Stimulated activated naive CD4-positive, alpha-beta T cell treated with Interleukin-2 at 50 U/mL for 16 hours (primary cell): ENCODE measurements at places on chromosomes 16 and 17.

- no peak for DNase-seq
These were observed 439.7 kb upstream of the RBFOX1 start for GRCh38 chr16:6892966-6893365.

DNA sequence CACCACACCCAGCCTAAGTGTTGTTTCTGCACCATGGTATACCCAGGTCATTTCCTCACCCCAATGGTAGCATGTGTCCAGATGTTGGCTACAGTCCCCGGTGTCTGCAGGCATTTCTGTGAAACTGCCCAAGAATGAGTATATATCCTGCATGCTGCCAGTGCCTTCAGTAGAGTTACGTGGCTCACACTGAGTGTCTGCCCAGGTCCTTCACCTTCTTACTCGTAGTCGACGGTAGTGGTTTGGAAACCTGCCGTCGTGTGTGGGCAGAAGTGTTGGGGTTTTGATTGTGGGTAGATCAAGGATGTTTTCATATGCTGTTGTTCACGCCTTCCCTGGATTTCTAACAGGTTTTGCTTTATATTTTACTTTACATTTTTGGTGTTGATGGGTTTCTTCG is 16.8 kb downstream of the TCF25 start:
- peak; percentile 24 for DNase-seq

GRCh38 chr17:52233632-52234031 is 75.1 kb upstream of the CA10 start:
- DNase-seq = no peak

GRCh38 chr16:54475019-54475601 is 188.5 kb upstream of the IRX3 start:
- DNase-seq = no peak

DNA sequence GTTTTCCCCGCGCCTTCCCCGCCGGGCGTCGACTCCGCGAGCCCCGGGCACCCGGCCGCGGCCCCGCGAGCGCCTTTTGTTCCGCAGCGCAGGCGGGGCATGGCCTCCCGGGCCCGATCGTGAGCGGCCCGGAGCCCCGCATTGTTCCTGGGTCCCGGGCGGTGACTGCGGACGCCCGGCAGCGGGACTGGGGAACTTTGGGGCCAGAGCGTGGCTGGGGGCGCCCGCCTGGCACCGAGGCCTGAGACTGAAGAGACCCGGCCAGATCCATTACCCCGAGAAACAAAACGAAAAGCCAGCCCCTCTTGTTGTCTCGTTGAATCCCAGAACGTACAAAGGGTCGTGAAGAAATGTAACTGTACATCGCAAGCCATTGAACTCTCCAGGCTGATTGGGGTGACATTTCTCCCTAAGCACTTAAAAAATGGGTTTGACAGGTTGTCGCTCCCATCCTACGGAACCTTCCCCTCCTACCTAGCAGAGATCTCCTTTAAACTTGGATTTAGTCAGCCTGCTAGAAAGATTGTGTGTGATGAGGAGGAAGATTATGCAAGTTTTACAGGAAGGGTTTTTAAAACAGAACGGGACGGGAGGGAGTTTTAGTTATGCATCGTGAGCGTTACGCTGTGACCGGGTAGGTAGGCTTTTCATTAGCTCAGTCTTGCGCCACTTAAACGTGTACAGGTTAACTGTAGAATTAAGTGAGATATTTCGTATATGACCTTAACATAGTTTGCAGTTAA is 825 bp downstream of the METTL9 start:
- DNase-seq = peak; percentile 45

- no peak for DNase-seq
These were observed 9.9 kb downstream of the CCDC182 start for GRCh38 chr17:57735230-57735629.

DNA sequence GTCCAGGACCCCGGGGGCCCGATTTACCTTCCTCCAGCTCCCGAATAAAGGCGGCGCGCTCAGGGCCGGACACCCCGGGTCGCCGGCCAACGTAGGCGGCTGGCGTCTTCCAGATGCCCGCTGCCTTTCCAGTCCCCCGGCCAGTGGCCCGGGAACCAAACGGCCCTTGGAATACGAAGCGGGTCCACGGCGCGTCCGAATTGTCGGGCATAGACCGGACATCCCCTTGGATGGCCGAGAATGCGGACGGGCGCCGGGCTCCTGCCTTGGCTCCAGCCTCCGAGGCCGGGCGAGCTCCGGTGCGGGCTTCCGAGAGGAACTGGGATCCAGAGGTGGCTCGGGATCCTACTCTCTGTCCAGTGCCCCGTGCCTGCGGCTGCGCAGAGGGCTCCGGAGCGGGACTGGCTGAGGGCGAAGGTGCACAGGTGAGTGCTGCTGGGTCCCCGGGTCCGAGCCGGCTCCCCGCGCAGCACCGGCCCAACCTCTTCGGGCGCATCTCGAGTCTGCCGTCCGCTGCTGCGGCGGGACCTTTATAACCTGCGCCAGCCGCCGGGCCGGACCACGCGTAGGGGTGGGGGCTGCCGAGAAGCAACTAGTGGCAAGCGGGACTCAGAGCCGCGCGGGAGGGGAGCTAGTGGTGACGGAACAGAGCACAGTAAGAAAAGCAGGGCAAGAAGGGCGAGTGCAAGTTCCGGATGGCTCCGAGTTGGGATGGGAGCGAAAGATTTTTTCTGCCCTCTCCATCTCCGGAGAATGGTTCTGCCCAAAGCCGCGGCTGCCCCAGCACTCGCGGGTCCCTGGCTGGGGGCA is at the start of gene HAP1:
Gene HAP1 (minus strand): TSS at position 505 of the 810 bp plus-strand sequence. CDS start 9 bp downstream, at position 496.
- peak; percentile 6 for DNase-seq

GRCh38 chr16:75702242-75702641 is 981 bp upstream of the DUXB start:
- DNase-seq = no peak

- DNase-seq = no peak
These were observed 242.8 kb upstream of the PSMD7 start for GRCh38 chr16:74053826-74054225.

- no peak for DNase-seq
These were observed 450.0 kb downstream of the NPIPA7 start for GRCh38 chr16:16828913-16829398.

DNA sequence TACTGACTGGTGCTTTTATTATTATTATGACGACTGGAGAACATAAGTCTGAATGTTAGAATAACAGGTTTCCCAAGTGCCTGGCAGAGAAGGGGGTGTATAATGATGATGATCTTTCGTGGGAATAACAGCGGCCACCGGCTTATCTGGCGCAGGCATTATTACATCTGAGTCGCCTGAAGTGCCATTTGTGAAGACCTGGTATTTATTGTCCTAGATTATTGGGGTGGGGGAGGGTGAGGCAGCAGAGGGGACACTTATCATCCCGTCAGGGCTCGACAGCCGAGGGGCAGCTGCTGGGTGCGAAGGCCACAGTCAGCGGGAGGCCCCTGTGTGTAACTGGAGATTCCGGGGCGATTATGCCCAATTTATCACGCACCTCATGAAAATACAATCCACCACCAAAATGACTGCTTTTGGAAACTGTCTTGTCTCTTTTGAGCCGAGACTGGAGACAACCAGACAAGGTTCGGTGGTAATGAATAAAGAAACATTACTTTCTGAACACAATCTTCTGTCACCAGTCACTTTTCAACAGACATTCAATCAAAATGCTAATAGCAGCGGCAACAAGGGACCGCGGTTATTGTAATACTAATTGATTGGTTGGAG is 199.3 kb downstream of the CCDC182 start:
- DNase-seq = no peak

GRCh38 chr16:11639925-11640899 is 28.0 kb upstream of the SNN start:
- no peak for DNase-seq

- DNase-seq = no peak
These were observed 12.1 kb downstream of the CFDP1 start for GRCh38 chr16:75420987-75421819.

DNA sequence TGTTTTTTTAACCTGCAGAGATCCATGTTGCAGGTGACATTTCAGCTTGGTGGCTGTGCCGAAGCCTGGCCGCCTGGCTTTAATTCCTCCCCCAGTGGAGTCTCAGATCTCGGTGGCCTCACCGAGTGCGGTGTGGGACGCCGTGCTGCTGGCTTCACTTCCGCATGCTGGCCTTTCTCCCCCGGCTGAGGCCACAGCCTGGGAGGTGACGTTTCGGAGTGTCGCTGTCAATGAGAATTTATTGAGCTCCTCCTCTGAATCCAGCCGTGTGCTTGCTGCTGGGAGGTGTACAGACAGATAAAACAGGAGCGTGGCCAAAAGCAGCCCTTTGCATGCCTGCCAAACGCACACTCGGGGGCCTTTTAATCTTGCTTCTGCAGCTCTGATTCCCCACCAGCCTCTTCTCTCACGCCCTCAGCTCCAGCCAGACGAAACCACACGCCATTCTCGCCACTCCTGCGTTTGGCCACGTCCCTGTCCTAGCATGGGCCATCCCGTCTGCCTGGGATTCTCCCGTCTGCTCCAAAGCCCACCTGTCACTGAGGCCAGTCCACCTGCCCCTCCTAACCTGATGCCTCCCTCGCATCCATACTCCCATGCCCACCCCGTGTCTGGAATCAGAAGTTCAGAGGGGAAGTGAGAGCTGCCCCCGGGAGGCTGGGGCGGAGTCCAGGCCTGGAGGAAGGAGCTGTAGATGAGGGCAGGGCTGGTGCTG is 3.6 kb downstream of the GSE1 start:
- no peak for DNase-seq

- no peak for DNase-seq
These were observed 1.7 kb downstream of the ORAI3 start for GRCh38 chr16:30950516-30951065.

GRCh38 chr17:76137001-76137350 is 4.1 kb downstream of the FOXJ1 start:
- no peak for DNase-seq

DNA sequence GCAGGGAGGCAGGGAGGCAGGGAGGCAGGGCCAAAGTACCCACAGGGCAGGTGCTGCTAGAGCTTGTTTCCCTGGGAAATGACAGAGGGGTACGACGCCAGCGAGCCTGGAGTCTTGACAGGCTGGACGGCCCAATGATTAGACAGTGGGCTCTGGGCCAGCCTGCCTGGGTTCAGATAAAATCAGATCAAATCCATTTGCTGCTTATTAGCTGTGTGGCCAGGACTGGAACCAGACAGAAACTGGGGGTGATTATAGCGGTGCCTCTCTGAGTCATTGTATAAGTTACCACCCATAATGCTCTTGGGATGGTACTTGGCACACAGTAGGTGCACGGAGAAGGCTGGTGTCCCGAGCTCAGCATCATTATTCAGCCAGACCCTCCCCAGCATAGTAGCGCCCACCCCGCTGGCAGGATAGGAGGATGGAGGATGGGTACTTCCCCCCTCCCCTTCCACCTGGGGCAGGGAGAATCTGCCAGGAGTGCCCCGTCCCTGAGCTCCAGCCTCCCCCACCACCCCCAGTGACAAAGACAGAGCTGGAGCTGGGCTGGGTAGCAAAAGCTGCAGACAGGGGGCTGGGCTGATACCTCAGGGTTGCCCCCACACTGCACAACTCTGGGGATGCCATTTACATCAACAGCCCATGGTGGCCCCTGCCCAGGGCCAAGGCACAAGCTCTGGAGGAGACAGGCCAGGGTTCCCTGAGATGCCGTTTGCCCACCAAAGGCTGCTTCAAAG is 77.6 kb upstream of the TNRC6C start:
- DNase-seq = no peak

DNA sequence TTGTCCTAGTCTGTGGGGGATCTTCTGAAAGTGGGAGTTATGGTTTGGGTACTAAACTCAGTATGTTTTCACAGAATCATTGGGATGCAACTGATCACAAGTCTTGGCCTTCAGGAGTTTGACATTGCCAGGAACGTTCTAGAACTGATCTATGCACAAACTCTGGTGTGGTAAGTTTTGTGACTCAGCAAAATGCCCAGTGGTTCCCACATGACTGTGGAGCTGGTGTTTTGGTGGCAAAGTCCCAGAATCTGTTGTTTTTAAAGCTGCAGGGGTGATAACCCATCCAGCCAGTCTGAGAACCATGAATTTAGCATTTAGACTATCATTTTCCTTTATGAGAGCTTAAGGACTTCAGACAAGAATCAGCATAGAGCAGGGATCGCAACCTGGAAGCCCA is 40.6 kb downstream of the GDE1 start:
- no peak for DNase-seq

DNA sequence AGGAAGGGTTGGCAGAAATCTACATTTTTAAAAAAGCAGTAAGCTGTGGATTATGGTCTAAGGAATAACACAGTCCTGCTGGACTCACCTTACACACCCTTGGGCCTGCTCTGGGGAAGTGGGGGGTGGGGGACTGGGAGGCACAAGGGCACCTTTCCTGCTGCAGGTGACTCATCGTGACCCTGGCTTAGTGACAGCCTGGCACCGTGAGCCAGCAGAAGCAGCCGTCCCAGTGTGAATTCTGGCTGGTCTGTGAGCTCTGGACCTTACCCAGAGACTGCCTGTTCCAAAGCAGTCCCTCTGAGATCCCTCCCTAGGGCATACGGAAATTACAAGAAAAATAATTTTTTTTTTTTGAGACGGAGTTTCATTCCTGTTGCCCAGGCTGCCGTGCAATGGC is 4.2 kb upstream of the CRK start:
- no peak for DNase-seq

DNA sequence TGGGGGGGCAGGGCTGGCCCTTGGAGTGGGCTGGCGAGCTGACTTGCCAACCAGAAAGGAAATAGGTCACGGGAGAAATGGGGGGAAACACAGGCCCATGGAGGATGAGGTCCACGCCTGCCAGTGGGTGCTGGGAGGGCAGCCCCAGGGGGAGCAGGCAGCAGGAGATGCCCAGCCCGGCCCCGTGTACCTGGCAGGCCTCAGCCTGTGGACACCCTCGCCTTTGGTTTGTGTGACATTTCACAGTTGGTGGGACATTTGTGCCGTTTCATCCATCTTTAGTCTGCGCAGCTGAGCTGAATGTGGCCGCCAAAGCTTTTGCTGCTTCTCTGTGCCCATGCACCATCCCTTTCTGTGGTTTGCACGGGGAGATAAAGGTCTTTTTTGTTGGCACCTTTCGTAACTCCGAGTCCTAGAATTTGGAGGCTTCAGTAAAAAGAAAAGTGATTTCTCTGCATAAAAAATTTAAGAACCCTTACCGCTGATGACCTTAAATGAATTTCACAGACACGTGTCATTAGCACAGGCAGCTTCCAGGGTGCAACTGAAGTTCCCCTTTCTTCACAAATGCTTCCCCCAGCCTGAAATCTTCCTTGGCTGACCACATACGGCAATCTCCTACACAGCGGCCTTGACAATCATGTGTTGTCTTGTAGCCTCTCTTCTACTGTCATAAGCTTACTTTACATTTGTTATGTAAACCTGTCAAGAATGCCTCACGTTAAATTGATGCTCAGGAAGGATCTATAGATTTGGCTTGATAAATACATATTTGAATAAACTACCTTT is 193.6 kb downstream of the RPTOR start:
- no peak for DNase-seq

DNA sequence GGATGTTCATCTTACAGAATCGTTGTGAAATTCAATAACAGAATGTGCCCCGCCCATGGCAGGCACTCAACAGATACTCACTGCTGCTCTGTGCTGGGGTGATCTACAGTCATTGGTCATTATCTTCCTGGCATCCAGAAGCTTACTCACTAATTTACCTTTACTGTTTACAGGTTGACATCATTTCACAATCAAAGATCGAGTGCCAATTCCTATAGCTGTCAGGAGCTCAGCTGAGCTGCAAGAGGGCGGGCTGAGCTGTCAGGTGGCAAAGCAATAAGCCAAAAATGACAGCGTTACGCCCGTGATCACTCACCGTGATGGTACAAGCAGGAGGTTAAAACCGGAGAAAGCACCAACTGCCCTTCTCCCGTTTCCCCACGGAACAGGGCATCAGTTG is 51.2 kb downstream of the LITAF start:
- DNase-seq = no peak

- DNase-seq = peak; percentile 13
These were observed 132.0 kb downstream of the NLK start for GRCh38 chr17:28174352-28175046.
